Hematopoietic multipotent progenitor cell treated with erythropoietin and hydrocortisone succinate and interleukin-3 and kit ligand, for 17 days (in vitro differentiated cells): ENCODE measurements at places on chromosomes 11 and 22.

- DNase-seq: no peak
Observed at GRCh38 chr11:123477205-123477907, 47.3 kb downstream of the GRAMD1B start.

- no peak for DNase-seq
Observed at GRCh38 chr11:70065318-70066135, 12.6 kb upstream of the ANO1 start.

DNA sequence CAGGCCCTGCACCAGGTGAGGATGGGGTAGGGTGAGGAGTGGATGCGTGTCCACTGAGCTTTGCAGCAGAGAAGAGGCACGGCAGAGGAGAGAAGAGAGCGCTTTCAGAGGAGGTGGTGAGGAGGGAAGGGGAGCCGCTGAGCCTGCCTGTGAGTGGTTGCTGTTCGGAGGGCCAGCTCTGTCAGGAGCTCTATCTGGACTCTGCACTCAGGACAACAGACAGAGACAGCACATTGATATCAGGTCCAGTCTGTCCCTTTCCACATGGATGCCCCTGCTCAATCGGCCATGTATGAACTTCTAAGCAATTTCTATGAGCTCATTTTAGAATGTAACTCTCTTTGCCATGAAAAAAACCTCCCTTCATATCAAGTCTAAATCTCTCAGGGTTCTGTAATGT, 158.6 kb downstream of the KIRREL3 start:
- no peak for DNase-seq

DNA sequence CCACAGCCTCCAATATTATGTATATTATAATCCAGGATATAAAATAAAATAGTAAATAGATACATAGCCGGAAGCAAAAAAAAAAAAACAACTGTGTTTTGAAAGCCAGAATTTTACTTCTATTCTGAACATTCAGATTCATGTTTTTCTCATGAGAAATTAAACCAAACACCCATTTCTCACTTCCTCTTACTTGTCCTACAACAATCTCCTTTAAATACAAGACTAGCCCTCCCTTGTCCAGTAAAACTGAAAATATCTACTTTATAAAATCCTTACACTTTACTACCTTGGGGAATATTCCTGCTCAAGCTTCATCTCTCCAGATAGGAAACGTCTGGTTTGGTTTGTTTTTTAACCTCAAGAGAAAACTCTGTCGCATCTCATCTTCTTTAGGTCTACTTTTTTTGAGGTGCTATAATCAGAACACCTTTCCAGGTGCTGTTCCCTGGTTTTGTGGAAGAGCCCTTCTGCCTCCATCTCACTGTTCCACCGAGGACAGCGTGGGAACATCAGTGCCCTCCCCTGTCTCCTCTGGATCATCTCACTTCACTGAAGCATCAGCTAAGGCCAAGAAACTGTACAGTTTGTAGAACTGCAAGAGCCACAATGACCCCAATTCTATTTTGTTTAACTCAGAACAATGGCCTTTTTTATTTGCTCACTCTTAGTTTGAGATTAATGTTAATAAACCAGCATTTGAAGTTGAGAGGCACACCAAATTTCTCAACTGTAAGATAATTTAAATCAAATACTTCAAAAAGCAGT, 82.0 kb upstream of the ARHGAP32 start:
- DNase-seq: no peak

DNA sequence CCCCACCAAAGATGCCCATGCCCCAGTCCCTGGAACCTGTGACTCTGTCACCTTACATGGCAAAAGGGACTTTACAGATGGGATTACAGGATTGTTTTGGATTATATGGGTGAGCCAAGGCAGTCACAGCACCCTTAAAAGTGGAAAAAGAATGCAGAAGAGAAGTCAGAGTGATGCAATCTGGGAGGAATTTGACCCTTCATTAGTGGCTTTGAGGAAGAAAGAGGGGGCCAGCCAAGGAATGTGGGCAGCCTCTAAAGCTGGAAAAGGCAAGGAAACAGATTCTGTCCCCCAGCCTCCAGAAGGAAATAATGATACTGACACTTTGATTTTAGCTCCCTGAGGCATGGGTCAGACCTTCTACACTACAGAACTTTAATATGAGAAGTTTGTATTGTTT, 257.3 kb upstream of the ISX start:
- no peak for DNase-seq

DNA sequence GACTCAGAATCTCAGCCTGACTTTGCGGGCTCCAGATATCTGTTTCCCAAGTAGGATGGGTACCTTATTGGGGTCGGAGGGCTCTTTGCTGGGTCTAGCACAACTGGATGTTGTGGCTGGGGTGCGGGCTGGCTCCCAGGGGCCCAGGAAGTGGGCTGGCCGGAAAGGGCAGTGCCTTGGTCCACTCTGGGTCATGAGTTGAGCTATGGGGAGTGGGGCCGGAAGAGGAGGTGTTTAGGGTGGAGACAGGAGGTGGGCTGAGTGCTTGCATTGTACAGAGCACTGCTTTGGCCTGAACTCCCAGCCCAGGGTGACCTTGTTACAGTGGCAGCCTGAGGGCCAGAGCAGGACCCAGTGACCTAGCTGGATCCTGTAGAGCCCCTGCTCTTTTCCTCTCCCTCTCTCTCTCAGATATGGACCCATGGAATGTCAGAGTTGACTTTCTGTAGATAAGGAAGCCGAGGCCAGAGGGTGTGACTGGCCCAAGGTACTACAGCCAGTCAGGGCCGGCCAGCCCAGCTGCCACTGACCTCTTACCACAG, 13.2 kb downstream of the PHLDB1 start:
- DNase-seq: no peak
